GOT3 (cell line): ENCODE measurements at places on chromosomes 3 and 15.

GRCh38 chr3:153617463-153617862 is 455.4 kb downstream of the RAP2B start:
- no peak for DNase-seq

DNA sequence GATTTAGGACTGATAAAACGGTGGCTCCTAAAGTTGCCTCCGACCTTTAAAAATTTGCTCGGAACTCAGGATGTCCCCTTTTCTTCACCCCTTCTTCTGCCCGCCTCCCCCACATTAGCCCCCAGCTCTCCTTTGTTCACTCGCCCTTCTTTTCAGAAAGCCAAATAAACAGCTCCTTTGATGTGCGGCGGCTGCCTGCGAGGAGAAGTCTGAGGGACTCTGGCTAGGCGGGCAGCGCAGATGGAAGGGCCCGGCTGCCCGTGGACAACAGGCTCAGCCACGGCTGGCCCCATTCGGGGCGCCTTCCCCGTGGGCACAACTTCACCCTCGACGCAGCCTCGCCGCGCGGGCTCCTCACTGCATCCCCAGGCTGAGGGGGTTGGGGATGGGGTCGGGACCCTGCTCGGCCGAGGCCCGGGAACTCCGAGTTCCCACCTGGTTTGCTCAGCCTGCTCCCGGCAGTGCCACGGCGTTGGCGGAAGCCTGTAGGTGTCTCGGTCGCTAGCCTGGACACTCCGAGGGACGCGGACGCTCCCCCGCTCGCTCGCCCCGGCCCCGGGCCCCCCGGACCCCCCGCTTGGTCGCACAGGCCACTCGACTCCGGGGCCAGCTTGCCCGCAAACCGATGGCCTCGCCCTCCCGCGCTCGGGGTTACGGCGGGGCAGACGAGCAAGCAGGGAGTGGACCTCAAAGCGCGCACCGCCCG is 897 bp upstream of the TLE3 start:
- DNase-seq: no peak

GRCh38 chr15:47340571-47340920 is 376.8 kb upstream of the SEMA6D start:
- no peak for DNase-seq

DNA sequence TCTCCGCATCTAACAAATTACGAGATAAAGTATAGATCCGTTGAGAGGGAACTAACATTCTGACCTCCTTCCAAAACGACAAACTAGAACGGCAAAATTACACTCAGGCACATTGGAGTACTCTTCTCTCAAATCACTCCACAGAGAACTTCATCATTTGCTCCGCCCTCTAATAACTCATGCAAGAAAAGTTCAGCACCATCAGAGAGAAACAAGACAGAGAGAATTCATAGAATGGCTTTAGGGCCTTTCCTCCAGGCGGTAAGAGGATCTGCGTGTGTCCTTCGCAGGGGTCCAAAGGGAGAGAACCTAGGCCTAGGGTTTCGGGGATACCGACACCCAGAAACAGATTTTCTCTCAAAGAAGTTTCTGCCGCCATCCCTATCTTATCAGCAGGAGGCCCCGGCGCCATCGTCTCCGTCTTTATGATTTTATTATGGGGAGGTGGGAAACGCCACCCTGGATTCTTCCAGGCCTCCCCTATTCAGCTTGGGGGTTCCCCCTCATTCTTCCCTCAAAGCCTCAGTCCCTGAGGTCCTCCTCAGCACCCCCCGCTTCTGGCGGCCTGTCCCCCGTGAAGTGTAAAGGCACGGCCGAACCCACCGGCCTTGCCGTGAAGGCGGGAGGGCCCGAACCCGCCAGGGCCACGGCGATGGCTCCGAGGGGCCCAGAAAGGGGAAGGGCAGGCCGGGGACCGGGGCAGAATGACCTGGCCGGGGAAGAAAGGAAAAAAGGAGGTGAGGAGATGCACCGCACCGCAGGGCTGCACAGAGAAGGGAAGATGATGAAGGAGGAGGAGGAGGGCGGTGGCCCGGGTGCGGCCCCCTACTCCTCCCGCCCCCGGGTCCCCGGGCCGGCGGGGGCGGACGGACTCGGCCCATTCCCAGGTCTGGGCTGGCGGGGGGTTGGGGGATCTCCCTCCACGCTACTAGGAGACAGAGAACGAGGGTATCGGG is 768 bp downstream of the UBXN7 start:
- DNase-seq: no peak

GRCh38 chr3:71163198-71163918 is 420.2 kb downstream of the FOXP1 start:
- DNase-seq: no peak

- DNase-seq: no peak
Observed at GRCh38 chr3:103167850-103168249, 733.0 kb downstream of the ZPLD1 start.

DNA sequence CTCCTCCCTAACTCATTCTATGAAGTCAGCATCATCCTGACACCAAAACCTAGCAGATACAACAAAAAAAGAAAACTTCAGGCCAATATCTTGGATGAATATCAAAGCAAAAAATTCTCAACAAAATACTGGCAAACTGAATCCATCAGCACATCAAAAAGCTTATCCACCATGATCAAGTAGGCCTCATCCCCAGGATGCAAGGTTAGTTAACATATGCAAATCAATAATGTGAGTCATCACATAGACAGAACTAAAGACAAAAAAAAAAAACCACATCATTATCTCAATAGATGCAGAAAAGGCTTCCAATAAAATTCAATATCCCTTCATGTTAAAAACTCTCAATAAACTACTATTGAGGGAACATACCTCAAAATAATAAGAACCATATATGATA is 306.8 kb upstream of the TMC3 start:
- no peak for DNase-seq

GRCh38 chr15:51494411-51495314 is 127.9 kb downstream of the DMXL2 start:
- DNase-seq: no peak

DNA sequence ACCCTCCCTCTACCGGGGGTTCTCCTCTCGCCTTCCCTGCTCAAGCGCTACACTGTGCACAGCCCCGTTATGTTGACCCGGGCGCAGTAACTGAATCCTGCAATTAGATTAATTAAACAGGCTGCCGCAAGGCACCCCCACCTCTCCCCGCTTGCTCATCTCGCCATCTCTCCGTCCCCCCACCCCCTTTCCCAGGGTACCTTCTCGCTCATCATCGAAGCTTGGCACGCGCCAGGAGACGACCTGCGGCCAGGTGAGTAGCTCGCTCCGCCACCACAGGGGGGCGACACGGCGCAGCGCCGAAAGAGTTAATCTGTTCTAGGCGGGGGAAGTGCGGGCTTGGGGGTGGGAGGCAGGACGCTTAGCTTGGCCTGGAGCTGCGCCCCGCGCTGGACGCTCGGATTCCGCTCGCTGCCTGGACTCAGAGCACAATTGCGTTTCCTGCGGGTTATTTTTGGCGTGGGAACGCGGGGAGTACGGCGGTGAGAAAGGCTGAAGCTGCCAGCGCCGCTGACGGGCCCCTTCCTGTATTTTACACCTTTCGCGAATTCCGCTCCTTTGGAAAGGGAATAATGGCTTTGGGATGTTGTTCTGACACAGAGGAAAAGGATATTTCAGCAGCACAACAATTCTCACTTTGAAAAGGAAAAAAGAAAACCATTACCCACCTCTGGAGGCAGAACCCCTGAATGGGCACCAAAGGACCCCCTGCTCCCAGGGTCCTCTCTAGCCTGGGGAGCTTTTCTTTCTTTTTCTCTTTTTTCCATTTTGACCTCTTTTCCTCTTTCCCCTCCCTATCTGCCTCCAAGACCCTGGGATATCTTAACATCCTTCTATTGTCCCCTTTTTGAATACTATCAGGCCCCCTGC is 1.5 kb downstream of the DLL4 start:
- DNase-seq: no peak

GRCh38 chr15:51025454-51025846 is 69.3 kb downstream of the TNFAIP8L3 start:
- DNase-seq: no peak

- DNase-seq: no peak
Observed at GRCh38 chr15:90872486-90873184, 4.2 kb downstream of the FURIN start.

DNA sequence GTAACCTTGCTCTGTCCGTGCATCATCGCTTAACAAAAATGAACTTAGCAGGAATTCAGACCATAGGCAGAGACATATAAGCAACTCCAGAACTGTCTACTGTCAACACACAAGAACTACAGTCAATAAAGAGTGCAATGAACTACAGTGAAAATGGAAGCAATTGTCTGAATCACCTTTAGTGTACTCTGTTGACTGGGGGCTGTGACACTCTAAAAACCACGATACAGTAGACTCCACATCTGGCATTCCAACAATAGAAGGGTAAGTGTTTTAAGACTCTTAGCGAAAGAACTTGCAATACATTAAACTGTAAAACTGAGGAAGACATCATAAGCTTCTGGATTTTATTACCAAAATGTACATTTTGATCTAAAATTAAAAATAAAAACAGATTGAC is 347.3 kb downstream of the ZBTB20 start:
- DNase-seq: no peak

DNA sequence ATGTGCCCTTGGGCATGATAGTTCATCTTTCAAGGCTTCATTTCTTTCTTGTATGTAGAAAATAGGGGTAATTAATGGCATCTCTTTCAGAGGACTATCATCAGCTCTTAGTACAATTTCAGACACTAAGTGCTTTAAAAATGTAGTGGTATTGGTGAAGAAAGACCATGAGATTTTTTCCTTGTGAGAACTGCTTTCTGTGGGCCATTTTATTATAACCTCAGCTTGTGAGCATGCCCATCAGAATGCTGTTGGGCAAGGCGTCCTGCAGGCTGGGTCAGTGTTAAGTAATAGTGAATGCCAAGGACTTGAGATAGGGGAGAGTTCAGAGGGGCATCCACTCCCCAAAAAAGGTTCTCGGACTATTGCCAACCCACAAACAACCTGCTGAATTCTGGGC is 187.9 kb downstream of the GHSR start:
- DNase-seq: no peak

- no peak for DNase-seq
Observed at GRCh38 chr3:18351069-18351628, 74.0 kb downstream of the SATB1 start.

GRCh38 chr3:51559411-51559888 is 20.9 kb downstream of the RAD54L2 start:
- DNase-seq: no peak

- DNase-seq: no peak
Observed at GRCh38 chr3:159210336-159210735, 408.5 kb downstream of the MFSD1 start.

GRCh38 chr3:134320749-134321148 is 53.5 kb downstream of the AMOTL2 start:
- no peak for DNase-seq

DNA sequence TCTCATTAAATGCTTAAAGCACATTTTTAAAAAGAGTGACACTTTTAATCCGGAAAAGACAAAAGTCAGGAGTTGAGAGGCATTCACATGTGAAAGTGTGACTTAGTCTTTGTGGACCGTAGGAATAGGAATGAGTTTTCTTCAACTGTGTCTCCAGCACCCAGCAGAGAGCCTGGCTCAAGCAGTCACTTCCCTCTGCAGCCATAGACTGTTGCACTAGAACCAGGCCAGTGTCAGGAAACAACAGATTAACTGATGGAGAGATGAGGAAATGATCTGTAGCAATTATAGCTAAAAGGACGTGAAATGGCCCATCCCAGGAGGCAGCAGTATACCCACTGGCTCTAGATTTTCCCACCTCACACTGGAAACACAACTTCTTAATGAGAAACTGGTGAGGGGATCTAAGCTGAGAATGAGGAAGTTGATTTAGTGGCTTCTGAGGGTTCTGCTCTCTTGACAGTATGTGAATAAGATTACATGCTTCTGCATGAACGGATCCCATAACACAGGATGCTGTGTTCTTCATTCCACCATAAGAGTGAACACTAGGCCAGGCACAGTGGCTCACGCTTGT is 19.8 kb downstream of the CFAP92 start:
- no peak for DNase-seq

DNA sequence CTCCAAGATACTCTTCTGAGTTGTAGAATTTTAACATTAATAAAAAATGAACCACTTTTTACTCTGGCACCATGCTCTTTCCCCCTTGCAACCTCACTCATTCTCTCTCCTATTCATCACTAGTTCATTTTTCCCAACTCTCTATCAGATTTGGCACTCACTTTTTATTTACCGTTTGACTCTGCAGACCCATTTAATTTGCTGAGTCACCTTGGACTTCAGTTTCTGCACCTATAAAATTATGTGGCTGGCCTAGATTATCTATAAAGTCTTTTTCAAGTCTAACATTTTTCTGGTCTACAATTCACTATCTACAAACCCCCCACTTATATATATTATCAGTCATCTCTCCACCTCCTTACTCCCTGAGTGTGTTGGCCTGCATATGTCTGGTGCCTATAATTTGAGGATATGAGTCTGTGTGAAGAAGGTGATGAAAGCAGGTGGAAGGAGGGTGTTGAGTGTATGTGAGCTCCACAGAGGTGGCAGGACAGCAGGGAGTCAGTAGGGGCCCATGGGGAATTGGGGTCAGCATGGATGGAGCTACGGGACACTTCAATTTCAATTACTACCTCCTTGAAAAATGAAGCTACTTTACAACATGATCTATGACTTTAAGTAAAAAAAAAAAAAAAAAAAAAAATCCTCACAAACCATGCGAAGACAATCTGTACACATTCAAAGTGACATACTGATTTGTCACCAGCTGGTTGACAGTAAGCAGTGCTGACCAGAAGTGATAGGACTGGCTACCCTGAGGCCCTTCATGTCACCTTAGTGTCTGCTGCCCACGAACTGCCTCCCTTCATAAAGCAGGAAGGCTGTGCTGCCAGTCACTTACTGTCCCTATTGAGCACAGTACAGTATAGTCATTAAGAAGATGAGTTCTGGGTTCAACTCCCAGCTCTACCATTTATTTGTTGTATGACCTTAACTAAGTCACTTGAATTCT is 334.2 kb upstream of the IL12A start:
- no peak for DNase-seq

- no peak for DNase-seq
Observed at GRCh38 chr15:70309716-70310115, 212.0 kb upstream of the TLE3 start.

DNA sequence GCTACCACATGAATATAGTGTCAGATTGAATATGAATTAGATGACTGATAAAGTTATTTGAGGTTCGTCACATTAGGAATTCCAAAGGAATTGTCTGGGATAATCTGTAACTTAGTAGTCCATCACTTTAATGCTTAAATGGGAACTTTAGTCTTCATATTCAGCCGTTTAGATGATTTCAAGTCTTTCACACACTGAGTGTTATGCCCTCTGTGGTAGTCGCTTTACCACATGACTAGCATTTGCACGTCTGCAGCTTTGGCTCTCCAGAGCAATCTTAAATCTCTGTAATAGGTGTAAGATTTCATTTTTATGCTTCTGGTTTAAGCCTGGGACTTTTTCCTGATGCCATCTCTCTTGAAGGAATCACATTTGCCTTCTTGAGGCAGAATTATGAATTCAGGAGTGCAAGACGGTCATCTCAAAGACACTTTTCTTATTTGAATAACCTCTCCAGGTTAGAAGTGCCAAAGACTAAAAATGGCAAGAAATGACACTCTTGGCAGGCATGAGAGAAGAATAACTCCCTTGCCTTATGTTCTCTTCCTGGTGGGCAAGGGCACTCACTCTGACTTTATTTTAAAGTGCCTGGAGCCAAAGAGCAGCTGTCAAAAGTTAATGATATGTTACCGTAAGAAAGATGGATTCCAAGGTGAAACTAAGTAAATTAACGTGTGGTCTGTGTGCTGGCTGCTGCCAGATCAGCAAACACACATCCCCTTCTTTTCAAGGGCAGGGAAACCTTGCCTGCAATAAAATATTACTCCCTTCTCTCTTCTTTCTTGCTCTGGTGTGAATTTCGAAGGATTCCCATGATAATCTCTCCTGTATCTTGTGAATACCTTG is 153.3 kb downstream of the B3GALNT1 start:
- no peak for DNase-seq
